ENCODE measurements at places on chromosomes 13 and 19. TPM values are rescaled to one million over a fixed set of nuclear protein-coding genes. Genes with fewer than 3 reads are reported as not detected.

The PRSS57 gene
- total RNA-seq = not detected

DNA sequence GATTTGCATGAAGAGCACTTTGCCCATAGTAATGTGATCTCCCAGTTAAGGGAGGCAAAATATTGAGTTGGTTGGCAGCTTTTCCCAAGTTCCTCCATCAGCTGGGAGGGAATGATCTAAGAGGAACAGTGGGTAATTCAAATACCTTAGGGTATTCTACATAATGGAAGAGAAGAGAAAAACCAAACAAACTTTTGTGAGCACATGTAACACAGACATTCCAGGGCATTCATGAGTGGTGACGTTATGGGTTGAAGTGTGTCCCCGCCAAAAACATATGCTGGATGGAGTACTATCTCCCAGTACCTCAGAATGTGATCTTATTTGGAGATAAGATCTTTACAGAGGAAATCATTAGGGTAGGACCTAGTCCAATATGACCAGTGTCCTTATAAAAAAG is 220.1 kb downstream of the FOXO1 start:
- no peak for DNase-seq

- DNase-seq = peak; percentile 69
These were observed 1.5 kb downstream of the ERF start for GRCh38 chr19:42253245-42254088.

DNA sequence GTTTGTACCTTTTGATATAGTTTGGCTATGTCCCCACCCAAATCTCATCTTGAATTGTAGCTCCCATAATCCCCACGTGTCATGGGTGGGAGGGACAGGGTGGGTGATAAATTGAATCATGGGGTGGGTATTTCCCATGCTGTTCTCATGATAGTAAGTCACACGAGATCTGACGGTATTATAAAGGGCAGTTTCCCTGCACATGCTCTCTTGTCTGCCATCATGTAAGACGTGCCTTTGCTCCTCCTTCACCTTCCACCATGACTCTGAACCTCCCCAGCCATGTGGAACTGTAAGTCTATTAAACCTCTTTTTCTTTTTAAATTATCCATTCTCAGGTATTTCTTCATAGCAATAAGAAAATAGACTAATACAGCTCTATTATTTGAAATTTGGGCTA is 330.7 kb upstream of the ATXN8OS start:
- DNase-seq = no peak

GRCh38 chr13:98571955-98572662 is 4.8 kb downstream of the STK24 start:
- no peak for DNase-seq

- no peak for DNase-seq
These were observed 43.2 kb downstream of the SUGT1 start for GRCh38 chr13:52695856-52696255.

All from progenitor cell of endocrine pancreas (in vitro differentiated cells).